T-cell (primary cell): ENCODE measurements at places on chromosomes 11 and 22. TPM values are rescaled to one million over a fixed set of nuclear protein-coding genes. Genes with fewer than 3 reads are reported as not detected.

DNA sequence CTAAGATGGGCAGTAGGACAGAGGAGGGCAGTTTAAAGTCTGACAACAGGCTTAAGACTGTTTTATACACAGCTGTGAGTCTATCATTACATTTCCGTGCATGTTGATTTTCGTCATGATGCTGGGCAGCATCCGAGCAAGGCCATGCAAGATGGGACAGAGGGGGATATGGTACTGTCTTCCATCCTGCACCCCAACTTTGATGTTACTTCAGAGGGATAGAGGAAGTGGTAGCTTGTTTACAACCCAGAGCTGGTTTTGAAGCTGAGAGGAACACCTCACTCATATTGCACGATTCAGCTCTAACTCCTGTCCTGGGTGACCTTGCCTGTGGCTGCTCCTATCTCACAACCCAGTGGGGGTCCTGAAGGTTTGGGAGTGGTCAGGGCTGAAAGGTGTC is 3.0 kb upstream of the SORL1 start:
- peaks cover 51% of the 10 kb centered on the region for H3K4me1 ChIP-seq
- H3K36me3 ChIP-seq: peaks cover 7% of the 10 kb centered on the region
- peak; percentile 42 for DNase-seq
- H3K27me3 ChIP-seq: no peaks in the 10 kb centered on the region
- H3K4me3 ChIP-seq: peak overlapping the region; percentile 25

- peaks cover 19% of the 10 kb centered on the region for H3K27me3 ChIP-seq
- H3K36me3 ChIP-seq: no peaks in the 10 kb centered on the region
- no peak overlapping the region for H3K4me3 ChIP-seq
- H3K27ac ChIP-seq: no peak overlapping the region
- DNase-seq: no peak
- H3K4me1 ChIP-seq: no peaks in the 10 kb centered on the region
Observed at GRCh38 chr11:130603335-130603906, 155.0 kb downstream of the ADAMTS15 start.

DNA sequence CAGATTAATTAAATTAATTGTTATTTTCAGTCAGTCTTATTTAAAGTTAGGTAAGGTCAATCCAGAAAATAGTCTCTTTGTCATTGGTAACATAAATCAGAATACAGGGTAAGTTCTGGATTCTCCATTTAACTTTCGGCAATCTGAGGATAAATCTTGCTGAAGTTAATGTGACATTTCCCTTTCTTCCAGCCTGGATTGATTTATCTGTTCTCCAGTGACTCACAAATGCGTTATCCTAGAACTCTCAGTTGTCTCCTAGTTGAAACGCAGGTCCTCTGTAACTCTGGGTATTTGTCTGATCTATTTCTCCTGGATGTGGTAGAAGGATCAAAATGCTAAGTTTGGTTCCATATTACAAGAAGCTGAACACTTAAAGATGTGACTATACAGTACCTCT is 21.0 kb downstream of the OR51E1 start:
- H3K27me3 ChIP-seq: no peaks in the 10 kb centered on the region
- H3K4me1 ChIP-seq: no peaks in the 10 kb centered on the region
- no peak overlapping the region for H3K4me3 ChIP-seq
- H3K27ac ChIP-seq: no peak overlapping the region
- DNase-seq: no peak
- no peaks in the 10 kb centered on the region for H3K36me3 ChIP-seq

DNA sequence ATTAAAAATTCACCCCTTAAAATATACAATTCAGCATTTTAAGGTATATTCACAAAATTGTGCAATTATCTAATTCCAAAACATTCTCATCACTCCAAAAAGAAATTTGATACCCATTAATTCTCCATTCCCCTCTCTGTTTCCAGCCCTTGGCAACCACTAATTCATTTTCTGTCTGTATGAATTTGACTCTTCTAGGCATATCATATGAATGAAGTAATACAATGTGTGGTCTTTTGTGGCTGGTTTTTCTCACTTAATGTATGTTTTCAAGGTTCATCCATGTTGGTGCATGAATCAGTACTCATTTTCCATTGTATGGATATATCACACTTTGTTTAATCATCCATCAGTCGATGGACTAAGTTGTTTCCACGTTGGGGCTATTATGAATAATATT is 29.0 kb upstream of the ACCSL start:
- H3K4me3 ChIP-seq: no peak overlapping the region
- H3K27ac ChIP-seq: no peak overlapping the region
- no peak for DNase-seq
- no peaks in the 10 kb centered on the region for H3K4me1 ChIP-seq
- peaks cover 8% of the 10 kb centered on the region for H3K27me3 ChIP-seq

- no peak for DNase-seq
- peaks cover 31% of the 10 kb centered on the region for H3K4me1 ChIP-seq
- H3K27ac ChIP-seq: no peak overlapping the region
- H3K36me3 ChIP-seq: no peaks in the 10 kb centered on the region
Observed at GRCh38 chr22:29204455-29205183, 1.1 kb upstream of the EMID1 start.

GRCh38 chr22:37768273-37768672 is 39.5 kb upstream of the GCAT start:
- H3K27me3 ChIP-seq: no peaks in the 10 kb centered on the region
- no peak overlapping the region for H3K27ac ChIP-seq
- H3K4me1 ChIP-seq: no peaks in the 10 kb centered on the region
- no peak overlapping the region for H3K4me3 ChIP-seq

FAM111B gene
- 1.2 TPM for total RNA-seq

GGTLC3 gene
- total RNA-seq: not detected
